ENCODE measurements at places on chromosomes 13 and 19.
A peak's percentile ranks its signal among the peaks of the same experiment; 100 is the strongest.

DNA sequence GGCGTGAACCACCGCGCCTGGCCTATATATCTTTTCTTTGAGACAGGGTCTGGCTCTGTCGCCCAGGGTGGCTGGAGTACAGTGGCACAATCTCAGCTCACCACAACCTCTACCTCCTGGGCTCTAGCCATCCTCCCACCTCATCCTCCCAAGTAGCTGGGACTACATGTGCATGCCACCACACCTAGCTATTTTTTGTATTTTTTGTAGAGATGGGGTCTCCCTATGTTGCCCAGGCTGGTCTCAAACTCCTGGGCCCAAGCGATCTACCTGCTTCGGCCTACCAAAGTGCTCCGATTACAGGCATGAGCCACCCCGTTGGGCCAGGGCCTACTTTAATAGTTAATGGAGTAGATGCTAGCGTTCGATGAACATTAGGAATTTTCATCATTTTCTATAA lies 3.4 kb downstream of the TNPO2 start:
- no peak for DNase-seq

GRCh38 chr13:36567485-36567884 lies 106.3 kb upstream of the SERTM1 start:
- DNase-seq, result no peak

DNA sequence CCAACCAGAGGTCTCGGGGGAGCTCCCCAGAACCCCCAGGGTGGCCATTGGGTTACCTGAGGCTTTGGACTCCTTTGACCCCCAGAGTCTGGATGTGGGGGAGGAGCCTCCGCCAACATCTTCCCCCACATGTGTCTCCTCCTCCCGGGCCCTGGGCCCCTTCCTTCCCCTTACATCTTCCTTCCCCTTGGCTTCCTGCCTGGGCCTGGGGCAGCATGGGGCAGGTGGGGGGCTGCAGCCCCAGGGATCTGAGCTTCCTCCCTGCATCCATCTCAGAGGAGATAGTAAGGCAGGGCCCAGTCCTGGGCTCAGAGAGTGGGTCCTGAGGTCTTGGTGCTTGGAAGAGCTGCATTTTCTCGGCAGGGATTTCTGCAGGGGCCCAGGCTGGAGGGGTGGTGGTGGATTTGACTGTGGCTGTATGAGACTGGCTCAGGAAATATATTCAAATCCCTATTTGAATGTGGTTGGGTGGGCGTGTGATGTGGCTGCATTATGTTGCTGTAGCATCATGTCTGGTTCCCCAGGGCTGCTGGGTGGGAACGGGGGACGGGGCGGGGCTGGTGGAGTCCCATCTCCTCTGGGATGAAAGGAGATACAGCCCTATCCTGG lies 919 bp downstream of the VAV1 start:
- DNase-seq, result peak; percentile 79

DNA sequence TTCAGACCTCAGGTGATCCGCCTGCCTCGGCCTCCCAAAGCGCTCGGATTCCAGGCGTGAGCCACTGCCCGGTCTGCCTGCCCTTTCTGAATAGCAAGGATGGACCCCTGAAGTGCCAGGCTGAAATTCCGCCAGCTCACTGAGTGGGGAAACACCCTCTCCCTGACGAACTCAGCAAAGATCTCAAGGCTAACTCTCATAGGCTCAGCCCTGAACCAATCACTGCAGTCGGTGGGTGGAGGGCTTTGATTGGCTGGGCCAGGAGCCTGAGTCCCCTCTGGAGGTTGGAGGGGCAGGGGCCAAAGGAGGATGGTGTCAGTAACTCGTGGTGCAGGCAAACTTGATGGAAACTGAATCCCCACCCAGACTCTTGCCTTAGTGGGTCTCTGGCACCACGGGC lies 11.2 kb upstream of the COMP start:
- no peak for DNase-seq

GRCh38 chr13:38951525-38952313 lies 38.9 kb downstream of the STOML3 start:
- peak; percentile 12 for DNase-seq

GRCh38 chr19:2164020-2164998 lies 576 bp downstream of the DOT1L start:
- DNase-seq, result peak; percentile 59

- peak; percentile 38 for DNase-seq
Observed at GRCh38 chr13:46831588-46832194, 34.7 kb upstream of the ESD start.

GRCh38 chr13:107836685-107837084 lies 378.7 kb downstream of the LIG4 start:
- no peak for DNase-seq

DNA sequence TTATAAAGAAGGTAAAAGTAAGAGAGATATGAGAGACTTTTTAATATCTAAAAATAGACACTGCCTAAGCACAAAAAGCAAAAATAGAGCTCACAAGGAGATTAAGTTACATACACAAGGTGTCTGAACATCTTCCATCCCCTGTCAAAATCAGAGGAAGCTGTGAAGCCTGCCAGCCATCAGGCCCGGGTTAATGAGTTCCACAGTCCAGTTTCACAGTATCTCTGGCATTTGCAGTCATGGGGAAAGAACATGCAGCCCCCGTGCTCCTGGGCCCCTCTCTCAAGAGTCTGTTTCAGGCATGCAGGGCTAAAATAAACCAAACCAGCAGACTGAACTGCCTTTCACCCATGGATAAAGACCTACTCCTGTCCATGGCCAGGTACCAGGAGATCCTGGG lies 79.2 kb downstream of the TBC1D4 start:
- DNase-seq, result no peak

GRCh38 chr13:94209117-94209516 lies 270.4 kb downstream of the DCT start:
- DNase-seq, result no peak

- no peak for DNase-seq
Observed at GRCh38 chr13:75375329-75375728, 106.6 kb downstream of the TBC1D4 start.

- DNase-seq, result no peak
Observed at GRCh38 chr13:70388935-70389334, 280.7 kb upstream of the KLHL1 start.

- DNase-seq, result no peak
Observed at GRCh38 chr19:1975162-1975480, 34.1 kb downstream of the CSNK1G2 start.

- peak; percentile 52 for DNase-seq
Observed at GRCh38 chr19:40143612-40144011, 47.6 kb upstream of the MAP3K10 start.

GRCh38 chr13:28654276-28654675 lies 4.7 kb upstream of the POMP start:
- no peak for DNase-seq

DNA sequence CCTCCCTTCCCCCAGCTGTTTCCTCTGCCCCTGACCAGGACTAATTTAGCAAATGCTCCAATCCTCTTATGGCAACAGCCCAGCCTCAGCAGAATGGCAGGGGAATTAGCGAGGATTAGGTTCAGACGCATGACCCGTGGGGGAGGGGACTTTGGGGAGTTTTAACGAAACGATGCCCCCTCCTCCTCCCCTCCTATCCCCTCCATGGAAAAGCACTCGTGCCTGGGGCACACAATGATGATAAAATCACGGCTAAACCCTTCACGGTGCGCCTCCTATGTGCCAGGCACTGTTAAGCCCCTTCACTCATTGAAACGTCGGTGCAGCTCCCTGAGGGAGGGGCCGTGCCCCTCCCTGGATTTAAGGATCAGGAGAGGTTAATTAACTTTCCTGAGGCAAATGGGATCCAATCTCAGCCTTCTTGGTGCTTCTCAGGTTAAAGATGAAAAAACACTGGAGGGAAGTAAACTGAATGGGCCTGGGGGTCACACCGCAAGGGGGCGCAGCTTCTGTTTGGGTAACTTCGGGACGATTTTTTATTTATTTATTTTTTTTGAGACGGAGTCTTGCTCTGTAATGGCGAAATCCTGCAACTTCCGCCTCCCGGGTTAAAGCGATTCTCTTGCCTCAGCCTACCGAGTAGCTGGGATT lies 10.1 kb upstream of the TPRX2 start:
- DNase-seq, result peak; percentile 67

DNA sequence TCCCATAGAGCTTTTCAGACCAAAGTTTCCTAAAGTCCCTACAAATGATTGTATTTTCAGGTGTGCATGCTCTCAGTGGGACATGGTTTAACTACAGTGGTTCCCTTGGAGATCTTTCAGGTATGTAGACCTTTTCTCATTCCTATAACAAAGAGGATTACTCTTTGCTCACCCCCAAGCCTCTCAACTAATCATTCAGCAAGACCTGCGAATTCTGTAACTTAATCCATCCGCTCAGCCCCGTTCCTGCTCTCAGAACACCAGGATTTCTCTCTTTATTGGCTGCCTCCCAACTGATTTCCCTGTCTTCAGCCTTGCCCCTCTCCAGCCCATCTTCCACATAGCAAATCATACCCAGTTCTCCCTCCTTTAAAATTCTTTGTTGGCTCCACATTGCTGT lies 253.6 kb downstream of the MTUS2 start:
- DNase-seq, result no peak

DNA sequence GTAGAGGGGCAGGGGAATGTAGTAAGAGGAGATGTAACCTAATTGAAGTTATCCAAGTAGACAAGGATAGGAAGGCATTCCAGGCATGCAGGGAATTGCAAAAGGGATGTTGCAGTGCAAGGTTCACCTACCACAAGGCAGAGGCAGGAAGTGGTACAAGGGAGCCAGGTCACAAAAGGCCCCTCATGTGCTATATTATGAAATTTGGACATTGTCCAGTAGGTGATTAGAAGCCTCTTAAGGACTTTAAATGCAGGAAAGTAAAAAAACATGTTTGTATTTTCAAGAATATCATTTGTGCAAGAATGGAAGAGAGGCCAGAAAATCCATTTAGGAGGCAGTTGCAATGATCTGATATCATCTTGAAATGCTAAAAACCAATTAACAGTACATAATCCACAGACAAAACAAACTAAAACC lies 111.4 kb downstream of the FRY start:
- no peak for DNase-seq

- no peak for DNase-seq
Observed at GRCh38 chr19:18895038-18895823, 727 bp downstream of the CERS1 start.

DNA sequence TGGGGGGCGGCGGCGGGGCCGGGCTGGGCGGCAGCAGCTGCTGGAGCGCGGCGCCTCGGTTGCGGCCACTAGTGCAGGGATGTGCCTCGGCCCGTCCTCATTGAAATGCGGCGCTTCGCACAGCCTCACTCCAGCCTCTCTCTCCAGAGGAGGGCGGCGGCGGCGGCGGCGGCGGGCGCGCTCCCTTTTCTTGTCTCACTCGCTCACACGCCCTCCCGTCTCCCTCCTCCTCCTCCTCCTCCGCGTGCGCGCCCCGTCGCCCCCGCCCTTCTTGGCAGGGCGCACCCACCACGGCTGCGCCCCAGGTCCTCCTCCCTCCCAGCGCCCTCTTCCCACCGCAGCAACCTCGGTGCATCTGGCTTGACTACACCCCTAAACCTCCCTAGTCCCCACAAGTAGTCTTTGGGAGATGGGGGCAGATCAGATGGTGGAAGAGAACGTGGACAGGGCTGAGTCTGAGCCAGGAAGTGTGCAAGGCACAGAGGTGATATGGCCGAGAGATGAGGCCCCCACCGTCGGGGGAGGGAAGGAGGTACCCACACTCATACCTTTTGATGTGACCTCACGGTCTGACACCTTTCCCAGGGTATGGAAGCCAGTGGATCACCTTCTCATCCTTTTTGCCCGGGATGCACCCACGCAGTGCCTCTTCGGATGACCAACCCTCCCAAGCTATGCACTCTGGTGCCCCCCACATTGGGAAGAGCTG lies at the start of gene DCLK1:
DCLK1 (minus strand) TSS at position 161 of the 709 bp plus-strand sequence.
- no peak for DNase-seq

- no peak for DNase-seq
Observed at GRCh38 chr19:14603990-14604387, 21.1 kb downstream of the CLEC17A start.

DNA sequence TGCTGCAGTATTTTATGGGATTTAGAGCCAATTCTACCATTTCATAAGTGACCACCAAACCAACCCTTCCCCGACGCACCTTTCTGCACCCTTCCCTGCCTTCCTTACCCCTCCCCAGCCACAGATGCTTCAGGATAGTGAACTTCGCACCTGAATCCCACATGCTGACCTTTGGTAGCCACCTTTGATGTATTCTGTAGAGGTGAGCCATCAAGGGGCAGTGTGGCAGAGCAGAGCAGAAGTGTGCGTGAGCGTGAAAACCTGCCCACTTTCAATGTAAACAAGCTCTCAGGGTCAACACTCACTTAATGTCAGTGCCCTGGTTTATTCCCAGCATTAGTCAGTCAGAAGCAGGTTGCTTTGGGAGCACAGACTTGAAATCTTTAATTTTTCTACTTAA lies 107.7 kb downstream of the FRY start:
- DNase-seq, result no peak

- DNase-seq, result no peak
Observed at GRCh38 chr13:90640976-90641375, 706.5 kb upstream of the MIR17HG start.

- DNase-seq, result no peak
Observed at GRCh38 chr13:51175639-51176038, 46.6 kb upstream of the FAM124A start.

DNA sequence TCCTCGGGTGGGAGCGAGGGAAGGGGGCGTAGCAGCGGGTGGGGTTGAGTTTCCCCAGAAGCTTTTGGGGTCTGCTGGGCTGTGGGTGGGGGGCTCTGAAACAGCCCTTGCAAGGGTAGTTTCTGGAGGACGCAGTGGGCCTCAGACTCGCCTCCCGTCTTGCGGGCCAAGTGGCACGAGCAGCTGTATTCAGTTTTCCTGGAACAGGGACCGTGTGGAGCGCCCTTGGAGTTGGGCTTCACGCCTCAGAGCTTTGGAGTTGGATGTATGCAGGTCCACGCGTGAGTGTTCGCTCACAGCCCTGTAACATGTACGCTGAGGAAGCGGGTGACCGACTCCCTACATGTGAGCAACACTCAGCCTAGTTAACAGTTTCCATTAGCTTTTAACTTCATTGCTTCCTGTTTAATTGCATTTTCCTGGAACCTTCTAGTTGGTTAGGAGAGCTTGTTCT lies 603 bp downstream of the TM9SF2 start:
- DNase-seq, result peak; percentile 41

- no peak for DNase-seq
Observed at GRCh38 chr13:106560821-106561220, 7.1 kb downstream of the ARGLU1 start.

- no peak for DNase-seq
Observed at GRCh38 chr13:50389726-50390125, 374.5 kb downstream of the KCNRG start.

- no peak for DNase-seq
Observed at GRCh38 chr13:114310956-114311355, 3.3 kb upstream of the CHAMP1 start.

DNA sequence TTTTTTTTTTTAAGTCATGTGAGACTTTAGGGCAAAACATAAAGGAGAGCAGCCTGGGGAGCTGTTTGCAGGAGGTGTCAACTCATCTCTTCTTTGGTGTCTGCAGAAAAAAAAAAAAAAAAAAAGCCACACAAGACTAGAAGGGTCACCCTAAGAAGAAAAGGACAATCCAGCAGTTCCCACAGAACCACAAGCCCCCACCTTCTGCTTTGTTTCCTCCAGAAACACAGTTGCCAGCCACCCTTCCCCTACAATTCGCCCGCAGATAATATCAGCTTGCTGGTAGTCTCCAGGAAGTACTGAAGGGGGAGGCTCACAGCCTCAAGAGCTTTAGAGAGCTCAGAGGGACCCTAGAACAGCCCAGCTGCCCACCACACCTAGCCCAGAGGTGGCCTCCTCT lies 22.3 kb upstream of the ZBTB7A start:
- no peak for DNase-seq

GRCh38 chr13:83499286-83499685 lies 383.0 kb downstream of the SLITRK1 start:
- DNase-seq, result no peak
